ENCODE measurements at places on chromosomes 3 and 15.

DNA sequence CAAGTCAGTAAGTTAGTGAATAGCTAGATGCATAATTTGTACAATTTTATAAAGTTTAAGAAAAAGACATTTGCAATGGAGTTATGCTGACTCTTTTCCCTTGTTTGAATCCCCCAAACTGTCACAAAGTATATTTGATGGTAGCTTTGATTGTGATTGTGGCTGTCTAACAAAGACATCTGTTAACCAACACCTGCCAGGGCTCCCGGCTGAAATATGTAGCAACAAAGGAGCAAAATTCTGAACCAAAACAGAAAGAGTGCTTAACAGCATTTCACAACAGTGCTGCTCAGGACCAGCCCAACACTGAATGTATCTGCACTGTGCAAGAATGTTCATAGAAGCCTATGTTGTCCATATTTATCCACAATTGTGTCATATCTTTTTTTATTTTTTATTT is 39.4 kb downstream of the LEO1 start:
- no peak for DNase-seq

- no peak for DNase-seq
These were observed 62.7 kb downstream of the ASTE1 start for GRCh38 chr3:130963878-130964277.

GRCh38 chr15:90883976-90884718 is at the start of gene FES:
Gene FES, plus strand, starts transcription at chr15:90884504. Its CDS starts 542 bp downstream, at chr15:90885046.
- peak; percentile 89 for DNase-seq

DNA sequence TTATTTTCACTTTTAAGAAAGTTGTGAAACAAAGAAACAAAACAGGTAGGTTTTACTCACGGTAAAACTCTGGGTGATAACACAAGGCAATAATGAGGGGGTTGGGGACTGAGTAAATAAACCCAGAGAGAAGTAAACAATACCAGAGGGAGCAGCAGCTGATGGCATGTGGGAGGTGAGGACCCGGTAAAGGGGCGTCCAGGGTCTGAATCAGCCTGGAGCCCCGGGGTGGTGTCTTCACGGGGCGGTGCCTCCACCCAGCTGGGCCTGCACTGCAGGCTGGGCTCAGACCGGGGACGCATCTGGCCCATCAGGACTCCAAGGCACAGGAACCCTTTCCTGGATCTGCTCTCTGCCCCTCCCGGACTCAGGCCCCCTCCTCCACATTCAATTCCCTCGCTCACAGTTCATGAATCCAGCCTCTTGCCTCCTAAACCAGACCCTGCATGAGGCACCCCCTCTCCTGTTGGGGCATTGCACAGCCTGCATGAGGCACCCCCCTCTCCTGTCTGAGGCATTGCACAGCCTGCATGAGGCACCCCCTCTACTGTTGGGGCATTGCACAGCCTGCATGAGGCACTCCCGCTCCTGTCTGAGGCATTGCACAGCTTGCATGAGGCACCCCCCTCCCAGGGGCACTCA is 73.9 kb upstream of the MFGE8 start:
- no peak for DNase-seq

DNA sequence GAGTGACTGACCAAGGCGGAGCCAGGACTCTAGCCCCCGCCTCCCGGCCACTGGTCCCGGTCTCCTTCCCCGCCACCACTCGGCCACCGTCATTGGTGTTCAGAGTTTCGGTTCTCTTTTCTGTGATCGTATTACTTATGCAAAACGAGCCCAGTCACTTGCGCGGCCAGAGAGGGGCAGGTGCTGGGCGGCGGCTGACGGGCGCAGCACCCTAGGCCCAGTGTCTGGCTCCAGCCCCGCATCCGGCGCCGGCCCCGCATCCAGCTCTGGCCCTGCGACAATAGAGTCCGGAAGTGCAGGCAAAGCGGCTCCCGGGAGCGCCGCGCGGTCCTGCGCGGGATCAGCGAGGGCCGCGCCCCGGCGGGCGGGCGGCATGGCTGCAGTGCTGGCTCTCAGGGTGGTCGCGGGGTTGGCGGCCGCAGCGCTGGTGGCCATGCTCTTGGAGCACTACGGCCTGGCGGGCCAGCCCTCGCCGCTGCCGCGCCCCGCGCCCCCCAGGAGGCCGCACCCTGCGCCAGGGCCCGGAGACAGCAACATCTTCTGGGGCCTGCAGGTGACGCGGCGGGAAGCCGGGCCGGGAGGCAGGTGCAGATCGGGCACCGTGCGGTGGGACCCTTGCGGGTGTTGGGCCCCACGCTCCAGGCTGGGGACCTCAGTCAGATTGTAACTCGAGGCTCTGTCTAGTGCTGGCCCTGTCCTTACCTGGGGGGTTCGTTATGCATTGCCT is at the start of gene TMEM62:
TMEM62 (plus strand) TSS at position 157 of the 727 bp plus-strand sequence; CDS start at position 374, 217 bp downstream.
- peak; percentile 93 for DNase-seq

- no peak for DNase-seq
These were observed 211.5 kb upstream of the P2RY1 start for GRCh38 chr3:152623286-152623911.

- DNase-seq, result no peak
These were observed 424 bp downstream of the HAUS2 start for GRCh38 chr15:42549032-42549491.

DNA sequence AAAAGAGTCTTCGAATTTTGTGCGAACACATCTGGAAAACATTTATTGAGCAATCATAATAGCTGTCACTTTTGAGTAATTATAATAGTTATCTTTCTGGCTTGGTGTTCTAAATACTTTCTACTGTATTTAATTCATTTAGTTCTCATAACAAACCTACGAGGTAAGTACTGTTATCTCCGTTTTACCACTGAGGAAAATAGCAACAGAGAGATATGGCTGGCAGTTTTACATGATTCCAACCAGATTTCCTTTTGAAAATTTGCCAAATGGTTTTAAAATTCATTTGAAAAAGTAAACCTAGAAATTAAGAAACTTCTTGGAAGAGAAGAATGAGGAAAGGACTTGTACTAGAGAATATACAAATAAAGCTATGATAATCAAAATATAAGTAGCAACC is 37.3 kb upstream of the MGA start:
- no peak for DNase-seq

- no peak for DNase-seq
These were observed 3.4 kb upstream of the KNL1 start for GRCh38 chr15:40590667-40591050.

DNA sequence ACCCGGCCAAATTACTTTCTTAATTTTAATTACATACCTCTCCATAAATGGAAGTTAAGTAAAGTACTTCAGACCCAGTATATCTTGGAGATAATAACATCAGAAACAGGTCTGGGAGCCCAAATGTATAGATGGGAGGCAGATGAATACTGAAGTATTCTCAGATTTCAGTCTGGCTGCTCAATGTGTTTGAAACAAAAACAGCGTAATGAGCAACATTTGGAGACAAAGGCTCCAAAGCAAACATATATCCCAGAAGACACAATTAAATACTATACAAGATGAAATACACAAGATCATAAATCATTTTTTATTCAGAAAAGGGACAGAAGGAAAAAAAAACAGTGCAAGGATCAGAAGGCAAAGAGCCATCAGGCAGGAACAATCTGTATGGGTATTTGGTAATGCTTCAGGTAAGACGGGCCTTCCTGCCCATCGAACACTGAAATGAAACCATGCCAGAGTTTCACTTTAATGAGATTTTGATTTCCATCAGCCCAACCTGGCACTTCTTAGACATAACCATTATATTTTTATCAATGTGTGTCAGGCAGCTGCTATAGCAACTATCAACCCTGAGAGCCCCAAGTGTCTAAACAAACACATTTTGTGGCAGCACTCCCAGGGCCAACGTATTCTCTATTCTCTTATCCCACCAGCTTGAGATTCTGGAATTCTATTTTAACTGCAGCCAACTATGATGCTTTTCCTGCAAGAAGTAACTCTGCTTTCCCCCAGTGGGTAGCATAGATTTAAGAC is 210.8 kb downstream of the STT3B start:
- no peak for DNase-seq

- no peak for DNase-seq
These were observed 187.4 kb upstream of the LINGO1 start for GRCh38 chr15:77819851-77820728.

DNA sequence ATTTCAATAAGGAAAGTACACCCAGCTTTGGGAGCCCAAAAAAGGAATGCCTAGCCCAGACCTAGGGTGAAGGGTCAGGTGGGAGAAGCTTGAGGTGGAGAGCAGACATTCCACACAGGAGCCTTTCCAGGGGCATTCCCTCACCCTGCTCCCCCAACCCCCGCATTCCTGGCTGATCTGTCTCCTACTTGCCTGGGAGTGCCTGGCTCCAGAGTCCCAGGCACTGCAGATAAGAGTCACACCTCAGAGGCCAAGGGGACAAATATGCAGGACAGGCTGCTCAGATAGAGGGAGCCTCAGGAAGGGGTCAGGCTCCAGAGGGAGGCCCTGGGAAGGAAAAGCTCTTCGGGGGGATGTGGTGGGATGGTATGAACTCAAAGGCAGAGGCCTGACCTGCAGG is 20.8 kb upstream of the HCN4 start:
- no peak for DNase-seq

DNA sequence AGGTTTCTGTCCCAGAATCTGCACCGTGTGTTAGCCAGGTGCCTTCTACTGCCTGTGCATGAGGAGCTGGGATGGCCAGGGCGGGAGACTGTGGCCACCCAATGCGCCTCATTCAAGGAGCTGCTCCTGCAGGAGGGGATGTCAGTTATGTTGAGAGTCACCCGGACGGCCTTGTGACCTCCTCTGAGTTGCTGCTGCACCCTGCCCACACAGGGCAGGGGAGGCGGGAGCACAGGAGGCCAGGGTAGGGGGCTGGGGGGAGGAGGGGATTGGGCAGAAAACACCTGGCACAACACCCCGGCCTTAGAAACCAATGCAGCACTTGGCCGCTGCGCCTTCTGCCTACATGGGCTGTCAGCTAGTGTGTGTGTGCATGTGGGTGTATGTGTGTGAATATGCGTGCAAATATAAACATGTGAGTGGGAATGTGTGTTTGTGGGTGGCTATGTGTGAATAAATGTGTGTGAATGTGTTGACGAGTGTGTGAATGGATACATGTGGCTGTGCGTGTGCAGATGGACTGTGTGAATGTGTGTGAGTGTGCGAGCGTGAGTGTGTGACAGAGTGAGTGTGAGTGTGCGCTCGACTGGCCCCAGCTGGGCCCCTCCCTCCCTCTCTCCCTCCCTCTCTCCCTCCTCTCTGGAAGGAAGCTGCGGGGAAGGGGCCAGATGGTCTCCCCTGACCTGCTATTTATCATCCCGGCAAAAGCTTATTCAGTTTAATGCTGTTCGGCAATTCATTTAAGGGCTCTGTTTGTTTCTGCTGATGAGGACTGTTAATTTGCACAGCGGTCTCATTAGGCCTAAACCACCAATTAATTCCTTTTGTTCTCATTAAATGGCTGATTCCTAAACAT is 106.9 kb downstream of the TLE3 start:
- no peak for DNase-seq

- no peak for DNase-seq
These were observed 22.0 kb downstream of the STARD5 start for GRCh38 chr15:81301815-81302399.

- no peak for DNase-seq
These were observed 353.7 kb upstream of the SOX2 start for GRCh38 chr3:181358060-181358459.

DNA sequence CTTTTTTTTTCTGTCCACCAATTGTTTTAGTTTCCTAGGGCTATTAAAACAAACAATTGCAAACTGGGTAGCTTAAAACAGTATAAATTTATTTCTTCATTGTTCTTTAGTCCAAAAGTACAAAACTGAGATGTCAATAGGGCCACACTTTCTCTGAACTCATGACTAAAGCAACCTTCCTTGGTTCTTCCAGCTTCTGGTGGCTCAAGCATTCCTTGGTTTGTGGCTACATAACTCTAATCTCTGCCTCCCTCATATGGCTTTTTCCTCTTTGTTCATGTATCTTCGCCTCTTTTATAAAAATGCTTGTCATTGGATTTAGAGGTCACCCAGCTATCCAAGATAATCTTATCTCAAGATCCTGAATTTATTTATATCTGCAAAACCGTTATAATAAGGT is 914.5 kb upstream of the EPHA6 start:
- no peak for DNase-seq

DNA sequence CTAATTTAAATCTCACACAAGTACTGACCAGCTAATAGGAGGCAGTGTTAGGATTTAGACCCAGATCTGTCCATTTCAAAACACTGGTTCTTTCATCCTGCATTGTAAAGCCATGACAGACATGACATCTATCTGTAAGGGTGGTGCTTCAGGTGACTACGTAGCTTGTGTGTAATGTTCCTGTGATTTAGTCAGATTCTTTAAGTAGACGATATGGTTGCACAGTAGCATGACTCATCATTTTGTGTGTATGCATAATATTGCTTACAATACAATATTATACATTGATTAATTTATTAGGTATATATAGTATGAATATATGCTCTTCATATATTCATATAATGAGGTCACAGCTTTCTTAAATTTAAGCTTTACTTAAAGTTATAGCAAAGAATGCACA is 628.5 kb downstream of the GRM7 start:
- DNase-seq, result no peak

DNA sequence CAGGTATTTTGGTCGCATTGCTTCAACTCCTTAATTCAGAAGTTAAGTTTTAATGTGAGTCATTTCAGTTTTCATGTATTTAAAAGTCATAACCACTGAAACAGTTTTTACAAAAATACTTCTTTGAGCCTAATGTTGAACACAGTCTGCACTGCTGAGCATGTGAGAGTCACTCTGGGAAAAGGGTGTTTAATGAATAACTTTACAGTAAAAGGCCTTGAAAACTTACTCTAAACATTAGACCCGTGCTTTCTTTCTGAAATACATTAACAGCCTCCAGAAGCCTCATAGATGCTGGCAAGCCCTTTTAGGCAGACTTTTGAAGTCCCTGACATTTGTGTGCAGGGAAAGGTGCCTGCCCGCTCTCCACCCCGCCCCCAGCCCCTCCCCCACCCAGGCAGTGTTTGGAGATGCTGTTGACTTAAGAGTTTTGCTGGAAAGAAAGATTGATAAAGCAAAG is 68.9 kb upstream of the NR2F2 start:
- no peak for DNase-seq

- no peak for DNase-seq
These were observed 166.3 kb downstream of the NECTIN3 start for GRCh38 chr3:111237946-111238345.

- no peak for DNase-seq
These were observed 4.6 kb downstream of the PARL start for GRCh38 chr3:183880121-183880520.
